ENCODE measurements at places on chromosomes 3 and 15.

GRCh38 chr15:69311319-69311721, 12.6 kb downstream of the PAQR5 start:
- peak; percentile 83 for DNase-seq

- no peak for DNase-seq
Observed at GRCh38 chr15:81182756-81183438, 13.8 kb upstream of the IL16 start.

DNA sequence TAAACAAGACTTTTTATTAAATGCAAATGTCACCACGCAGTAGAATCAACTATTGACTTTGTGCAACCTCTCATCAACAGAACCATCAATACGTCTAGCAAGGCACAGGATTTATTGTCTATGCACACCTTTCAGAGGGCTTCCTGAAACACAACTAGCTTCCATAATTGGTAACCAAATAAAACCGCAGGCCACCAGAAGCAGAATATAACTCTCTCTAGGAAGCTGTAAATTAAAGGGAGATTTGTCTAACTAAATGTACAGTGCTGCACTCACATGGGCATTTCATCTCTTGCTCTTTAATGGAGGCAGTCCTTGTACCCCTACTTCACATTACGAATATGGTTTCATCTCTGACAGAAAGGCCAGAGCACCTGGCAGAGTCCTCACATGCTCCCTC, 93.0 kb downstream of the FHIT start:
- DNase-seq, result no peak

DNA sequence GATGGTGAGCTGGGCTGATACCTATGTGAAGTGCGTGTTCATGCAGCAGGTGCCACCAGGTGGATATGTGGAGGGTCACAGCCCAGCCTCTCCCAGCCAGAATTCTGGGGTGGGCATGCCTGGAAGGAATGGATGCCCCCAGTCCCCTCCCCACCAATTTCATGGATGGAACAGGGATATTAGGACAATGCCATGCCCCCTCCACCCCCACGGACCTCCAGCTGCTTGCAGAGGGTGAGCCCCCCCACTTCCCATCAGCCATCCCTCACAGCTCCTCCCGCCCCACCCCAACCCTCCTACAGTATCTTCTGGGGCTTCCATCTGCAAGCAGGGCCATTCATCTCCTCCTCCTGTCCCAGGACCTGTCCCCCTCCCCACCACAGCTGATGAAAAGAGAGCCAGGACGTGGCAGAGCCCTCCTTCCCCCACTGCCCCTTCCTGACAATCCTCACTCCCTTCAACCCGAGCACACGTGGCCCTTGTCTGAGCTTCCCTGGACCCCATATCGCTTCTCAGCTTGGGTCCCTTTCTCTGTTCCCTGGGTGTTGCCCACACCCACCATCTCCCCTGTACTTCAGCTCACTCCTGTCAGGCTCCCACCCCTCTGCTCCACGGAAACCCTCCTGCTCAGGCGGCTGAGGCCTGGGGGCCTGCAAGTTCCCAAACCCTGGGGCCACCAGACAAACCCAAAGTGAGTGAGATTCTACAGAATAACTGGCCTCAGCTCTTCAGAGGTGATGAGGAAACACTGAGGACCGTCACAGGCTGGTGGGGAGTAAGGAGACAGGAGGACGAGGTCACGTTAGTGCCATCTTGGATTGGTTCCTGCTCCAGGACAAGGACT, 2.8 kb upstream of the SEMA3G start:
- no peak for DNase-seq

GRCh38 chr3:69181592-69182211, 59.3 kb upstream of the LMOD3 start:
- peak; percentile 72 for DNase-seq

- no peak for DNase-seq
Observed at GRCh38 chr3:65268426-65268825, 580.6 kb upstream of the ADAMTS9 start.

Measured in IMR-90 (cell line).